HCT116 (cell line): ENCODE measurements at places on chromosomes 6 and 20.

GRCh38 chr6:109799129-109799528, 108.0 kb downstream of the FIG4 start:
- no peak for DNase-seq

DNA sequence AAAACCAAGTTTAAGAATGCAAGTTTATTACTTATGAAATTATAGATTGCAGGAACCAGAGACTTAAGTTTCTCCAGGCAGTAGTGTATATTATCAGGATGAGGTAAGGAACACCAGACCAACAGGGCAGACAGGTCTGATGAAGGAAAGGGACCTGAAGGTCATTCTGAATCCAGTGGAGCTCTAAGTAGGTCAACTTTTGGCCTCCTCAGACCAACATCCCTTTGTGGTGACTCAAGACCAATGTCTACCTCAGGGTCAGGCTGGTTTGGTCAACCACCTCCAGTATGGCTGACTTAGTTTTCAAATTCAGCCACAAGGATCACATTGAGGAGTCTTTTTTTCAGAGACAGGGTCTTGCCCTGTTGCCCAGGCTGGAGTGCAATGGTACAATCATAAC, 38.7 kb upstream of the TFAP2A start:
- no peak for DNase-seq

DNA sequence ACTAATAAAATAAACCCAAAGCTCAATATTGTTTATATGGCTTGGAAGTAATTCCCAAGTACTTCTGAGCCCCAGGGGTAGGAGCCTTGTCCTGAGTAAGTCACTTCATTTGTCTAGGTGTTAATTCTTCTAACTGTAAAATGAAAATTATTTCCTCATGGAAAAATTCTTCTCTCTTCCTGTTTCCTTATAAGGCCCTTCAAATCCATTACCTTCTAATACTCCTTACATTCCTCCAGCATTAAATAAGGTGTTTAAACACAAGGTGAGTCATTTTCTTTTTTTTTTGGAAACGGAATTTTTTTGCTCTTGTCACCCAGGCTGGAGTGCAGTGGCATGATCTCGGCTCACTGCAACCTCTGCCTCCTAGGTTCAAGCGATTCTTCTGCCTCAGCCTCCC, 41.9 kb downstream of the PRR18 start:
- DNase-seq: no peak

DNA sequence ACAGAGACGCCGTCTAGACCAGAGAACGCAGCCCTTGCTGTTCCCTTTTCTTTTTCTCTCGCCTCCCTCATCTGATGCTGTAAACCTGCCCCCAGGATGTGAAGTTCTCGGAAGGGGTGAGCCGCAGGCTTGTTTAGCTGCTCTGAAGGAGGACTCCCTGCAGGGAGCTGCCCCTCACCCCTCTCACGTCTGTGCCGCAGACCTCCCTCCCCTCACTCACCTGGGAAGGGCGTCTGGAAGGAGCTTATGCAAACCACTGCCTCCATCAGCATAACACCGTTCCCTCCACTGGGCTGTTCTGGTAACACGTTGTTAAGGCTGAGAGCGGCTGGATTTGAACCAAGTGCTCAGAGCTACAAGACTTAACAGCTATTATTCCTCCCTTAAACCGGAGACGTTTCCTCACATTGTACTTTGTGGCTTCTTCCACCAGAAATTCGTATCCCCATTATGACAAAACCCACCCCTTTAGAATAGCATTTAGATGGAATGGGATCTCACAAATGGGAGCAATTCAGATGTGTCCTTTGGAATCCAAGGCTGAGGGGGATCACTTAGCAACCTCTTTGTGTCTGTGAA, 99.8 kb downstream of the SMOC2 start:
- no peak for DNase-seq

- peak; percentile 90 for DNase-seq
Measured at GRCh38 chr6:113352029-113352801, 504.9 kb upstream of the MARCKS start.

- no peak for DNase-seq
Measured at GRCh38 chr6:87832025-87832825, 130.2 kb upstream of the AKIRIN2 start.

GRCh38 chr20:51643390-51643789, 100.9 kb upstream of the NFATC2 start:
- no peak for DNase-seq

DNA sequence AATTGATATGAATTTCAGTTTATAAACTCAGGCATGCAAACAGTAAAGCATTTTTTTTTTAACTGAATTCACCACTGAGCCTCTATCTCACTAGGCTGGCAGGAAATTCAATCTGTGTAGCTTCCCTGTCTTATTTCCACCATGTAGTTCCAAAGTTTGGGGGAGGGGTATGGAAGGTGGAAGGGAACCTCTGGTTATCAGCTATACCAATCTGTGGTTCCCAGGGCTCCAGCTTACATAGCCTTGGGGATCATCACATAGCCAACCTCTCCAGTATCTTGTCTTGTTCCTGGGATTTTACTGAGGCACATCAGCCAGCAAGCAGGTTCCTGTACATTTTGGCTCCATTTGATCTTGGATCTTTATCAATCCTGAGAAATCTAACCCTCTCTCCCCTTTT, 15.6 kb downstream of the RAD21L1 start:
- DNase-seq: no peak

- no peak for DNase-seq
Measured at GRCh38 chr20:25336561-25337422, 53.8 kb downstream of the ABHD12 start.

DNA sequence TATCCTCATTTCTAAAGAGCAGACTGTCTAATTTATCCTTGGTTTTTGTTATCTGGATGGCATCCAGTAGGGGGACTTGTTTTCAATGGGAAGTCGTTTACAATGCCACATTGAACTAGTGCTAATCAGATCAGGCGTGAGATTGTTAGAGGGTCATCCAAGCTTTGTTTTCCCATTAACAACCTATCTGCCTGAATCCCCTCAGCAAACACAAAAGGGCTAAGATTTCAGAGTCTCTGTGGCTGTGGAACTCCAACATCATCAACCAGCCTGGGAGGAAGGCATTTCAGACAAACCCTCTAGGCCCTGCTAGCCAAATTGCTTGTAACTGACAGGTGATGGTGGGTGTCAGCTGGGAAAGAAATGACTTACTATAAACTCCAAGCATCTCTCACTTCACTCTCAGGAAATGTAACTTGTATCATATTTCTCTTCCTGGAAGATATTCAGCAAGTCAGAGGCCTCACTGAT, 47.7 kb downstream of the COL19A1 start:
- no peak for DNase-seq

- no peak for DNase-seq
Measured at GRCh38 chr20:14829906-14830305, 492.5 kb upstream of the FLRT3 start.

- no peak for DNase-seq
Measured at GRCh38 chr6:1023229-1023628, 288.7 kb upstream of the FOXQ1 start.

GRCh38 chr6:13531956-13532355, 42.4 kb upstream of the SIRT5 start:
- no peak for DNase-seq

DNA sequence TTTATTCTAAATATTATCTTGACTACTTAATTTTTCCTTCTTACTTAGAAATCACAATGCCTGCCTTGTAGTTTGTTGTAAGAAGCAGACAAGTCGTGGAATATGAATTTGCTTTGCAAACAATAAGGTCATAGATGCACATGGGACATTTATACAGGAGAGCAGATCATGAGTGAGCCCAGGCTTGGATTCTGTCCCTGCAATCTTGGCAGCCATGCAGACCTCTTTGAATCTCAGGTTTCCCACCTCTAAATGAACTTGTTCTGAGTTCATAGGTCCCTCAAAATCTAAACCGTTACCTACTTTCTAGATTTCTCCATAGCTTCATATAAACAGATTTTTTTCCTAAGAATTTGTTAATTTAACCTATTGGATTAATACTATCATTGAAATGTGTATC, 19.5 kb downstream of the KIAA0408 start:
- no peak for DNase-seq

DNA sequence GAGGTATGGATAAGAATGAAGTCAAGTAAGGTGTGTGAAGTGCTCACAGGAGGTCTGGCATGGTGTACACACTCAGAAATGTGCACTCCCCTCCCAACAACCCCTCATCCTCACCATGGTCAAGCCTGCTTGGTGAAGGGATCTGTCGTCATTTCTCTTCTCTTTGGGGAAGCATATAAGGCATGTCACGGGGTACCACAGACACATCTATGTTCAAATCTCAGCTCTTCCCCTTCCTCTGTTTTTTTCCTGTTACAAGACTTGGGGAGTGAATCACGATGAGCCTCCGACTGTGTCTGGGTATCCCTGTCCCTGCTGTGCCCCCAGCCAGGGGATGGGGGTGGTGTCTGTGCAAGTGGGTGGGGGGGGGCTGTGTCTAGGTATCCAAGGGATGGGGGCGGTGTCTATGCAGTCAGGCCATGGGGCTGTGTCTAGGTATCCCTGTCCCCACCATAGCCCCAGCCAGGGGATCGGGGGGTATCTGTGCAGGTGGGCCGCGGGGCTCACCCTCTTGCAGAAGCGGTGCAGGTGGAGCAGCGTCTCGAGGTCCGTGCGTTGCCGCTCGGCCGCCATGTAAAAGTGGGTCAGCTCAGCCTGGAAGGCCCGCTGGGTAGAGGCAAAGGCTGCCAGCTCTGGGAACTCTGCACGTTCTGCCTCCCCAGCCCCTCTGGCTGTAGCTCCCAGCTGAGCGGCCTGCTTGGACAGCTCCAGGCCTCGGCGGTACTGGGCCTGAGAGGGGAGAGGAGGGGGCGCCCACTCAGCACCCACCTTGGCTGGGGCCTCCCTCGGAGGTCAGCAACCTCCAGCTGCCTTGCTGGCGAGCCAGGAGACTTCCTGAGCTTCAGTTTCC, 43.6 kb downstream of the KIAA1755 start:
- no peak for DNase-seq

- no peak for DNase-seq
Measured at GRCh38 chr6:44567406-44567805, 179.9 kb downstream of the CDC5L start.

DNA sequence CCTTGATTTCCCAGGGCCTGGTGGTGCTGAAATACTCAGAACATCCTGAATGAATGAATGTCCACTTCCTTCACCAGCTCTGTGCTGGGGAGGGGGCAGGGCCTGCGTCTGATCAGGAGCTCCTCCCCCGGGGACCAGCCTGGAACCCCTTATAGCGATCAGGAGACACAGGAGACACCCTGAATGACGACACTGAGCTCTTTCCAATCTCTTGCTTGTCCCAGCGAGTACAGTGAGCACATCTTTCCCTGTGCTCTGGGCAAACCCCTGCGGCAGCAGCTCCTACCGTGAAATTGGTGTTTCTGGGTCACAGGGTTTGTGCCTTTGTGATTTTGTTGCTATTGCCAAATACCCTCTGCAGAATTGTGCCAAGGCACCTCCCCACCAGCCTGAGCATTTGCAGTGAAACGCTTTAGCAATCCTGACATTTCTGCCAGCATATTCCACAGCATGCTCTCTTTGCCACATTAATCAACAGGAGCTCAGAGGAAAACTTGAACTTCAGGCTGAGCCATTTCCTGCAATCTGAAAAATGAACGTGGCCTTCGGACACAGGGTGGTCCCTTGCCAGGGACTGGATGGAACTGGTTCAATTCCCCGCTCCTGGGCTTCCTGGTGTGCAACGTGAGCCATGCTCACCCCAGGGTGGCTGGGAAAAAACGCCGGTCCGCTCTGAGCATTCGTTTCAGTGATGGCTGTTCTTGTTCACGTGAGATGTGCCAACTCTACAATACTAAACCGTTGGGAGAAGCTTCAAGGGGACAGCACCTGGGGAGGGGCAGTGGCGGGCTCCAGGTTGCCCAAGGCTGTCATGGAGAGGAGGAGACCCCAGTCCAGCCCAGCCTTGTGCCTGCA, 23.1 kb upstream of the MRGBP start:
- no peak for DNase-seq

DNA sequence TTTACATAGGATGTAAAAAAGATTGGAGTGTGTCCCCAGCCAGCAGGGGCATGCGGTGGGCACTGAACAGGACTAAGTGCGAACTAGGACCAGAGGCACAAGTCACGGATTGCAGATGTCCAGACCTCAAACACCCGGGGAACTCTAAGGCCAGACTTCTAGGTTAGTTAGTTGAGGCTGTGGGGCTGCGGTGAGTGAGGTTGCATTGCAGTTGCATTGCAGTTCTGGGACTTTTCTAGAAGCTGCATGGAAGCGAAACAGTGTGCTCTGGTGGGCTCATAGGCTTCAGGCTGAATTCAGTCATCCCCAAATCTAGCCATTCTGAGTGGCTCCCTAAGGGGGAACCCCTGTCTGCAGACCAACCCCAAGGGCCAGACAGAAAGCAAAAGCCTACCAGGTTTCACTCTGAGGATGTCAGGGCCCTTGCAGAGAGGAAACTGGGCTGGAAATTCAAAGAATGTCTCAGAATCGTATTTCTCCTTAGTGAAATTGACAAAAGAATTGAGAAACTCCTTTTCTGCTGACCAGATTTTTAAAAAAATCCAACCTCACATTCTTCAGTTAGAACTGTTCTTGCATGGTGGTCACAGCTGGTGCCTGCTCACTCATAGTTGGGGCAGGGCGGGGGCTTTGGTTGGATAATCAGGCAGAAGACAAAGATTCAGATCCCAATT, 182.8 kb downstream of the ZDHHC14 start:
- DNase-seq: no peak
